Activated CD8-positive, alpha-beta T cell treated with anti-CD3 and anti-CD28 coated beads for 36 hours (primary cell): ENCODE measurements at places on chromosomes 4 and X. TPM values are rescaled to one million over a fixed set of nuclear protein-coding genes. Genes with fewer than 3 reads are reported as not detected.

Gene FMR1NB
- total RNA-seq = not detected

Gene RAI2
- total RNA-seq = 0.41 TPM

Gene FRMPD4
- total RNA-seq = not detected

Gene NOX1
- total RNA-seq = not detected

Gene CD40LG
- 2.6 TPM for total RNA-seq

Gene C4orf50
- 0.07 TPM for total RNA-seq

Gene CSN1S1
- not detected for total RNA-seq

Gene SLC25A6
- 460 TPM for total RNA-seq

Gene GABRQ
- not detected for total RNA-seq

Gene RAP1GDS1
- total RNA-seq = 52.1 TPM

Gene PPP2R2C
- not detected for total RNA-seq

Gene ITGB1BP2
- 5.3 TPM for total RNA-seq

Gene PRDM5
- 0.52 TPM for total RNA-seq

Gene RBM3
- 195 TPM for total RNA-seq
